ENCODE measurements at places on chromosomes 3 and 15. TPM values are rescaled to one million over a fixed set of nuclear protein-coding genes. Genes with fewer than 3 reads are reported as not detected.

DNA sequence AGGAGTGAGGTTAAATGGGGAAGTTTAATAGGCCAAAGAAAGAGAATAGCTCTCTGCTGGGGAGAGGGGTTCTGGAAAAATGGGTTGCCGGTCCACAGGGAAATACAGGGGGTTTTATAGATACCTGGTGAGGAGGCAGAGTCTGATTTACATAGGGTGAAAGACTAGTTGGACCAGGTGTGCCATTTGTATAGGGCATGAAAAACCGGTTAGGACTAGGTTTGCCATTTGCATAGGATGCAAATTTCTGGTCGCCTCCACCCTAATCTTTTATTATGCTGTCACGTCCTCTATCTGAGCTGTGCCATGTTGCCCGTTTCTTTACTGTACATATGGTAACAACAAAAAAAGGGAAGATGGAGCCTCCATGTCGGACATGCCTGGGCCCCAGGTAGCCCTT is 960.1 kb downstream of the FHIT start:
- no peak for DNase-seq

Gene CHRM5
- total RNA-seq, result not detected

DNA sequence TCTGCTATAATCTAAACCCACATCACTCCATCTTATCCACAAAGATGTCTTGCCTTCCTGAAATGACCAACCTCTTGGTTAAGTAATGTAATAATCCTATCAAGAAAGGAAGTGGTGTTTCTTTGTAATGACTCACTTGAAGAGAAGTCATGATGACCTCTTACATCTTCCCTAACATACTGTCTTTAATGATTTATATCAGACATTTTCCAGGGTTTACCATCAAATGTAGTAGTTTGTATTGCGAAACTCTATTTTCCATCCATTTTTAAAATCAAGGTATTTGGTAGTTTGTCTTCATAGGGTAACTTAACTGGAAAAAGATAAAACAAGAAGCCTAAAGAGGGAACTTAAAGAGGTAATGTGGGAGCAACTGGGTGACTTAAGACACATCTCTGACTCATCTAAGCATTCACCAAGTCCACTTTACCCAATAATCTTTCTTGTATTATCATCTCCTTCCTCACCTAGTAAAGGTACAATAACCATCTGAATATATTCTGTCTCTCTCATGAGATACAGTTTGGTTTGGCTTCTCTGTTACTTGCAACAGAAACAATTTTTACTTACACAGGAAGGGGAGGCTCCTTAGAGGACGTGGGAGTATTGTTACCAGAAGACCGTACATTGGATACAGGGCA is 5.7 kb upstream of the MAPK6 start:
- no peak for DNase-seq

DNA sequence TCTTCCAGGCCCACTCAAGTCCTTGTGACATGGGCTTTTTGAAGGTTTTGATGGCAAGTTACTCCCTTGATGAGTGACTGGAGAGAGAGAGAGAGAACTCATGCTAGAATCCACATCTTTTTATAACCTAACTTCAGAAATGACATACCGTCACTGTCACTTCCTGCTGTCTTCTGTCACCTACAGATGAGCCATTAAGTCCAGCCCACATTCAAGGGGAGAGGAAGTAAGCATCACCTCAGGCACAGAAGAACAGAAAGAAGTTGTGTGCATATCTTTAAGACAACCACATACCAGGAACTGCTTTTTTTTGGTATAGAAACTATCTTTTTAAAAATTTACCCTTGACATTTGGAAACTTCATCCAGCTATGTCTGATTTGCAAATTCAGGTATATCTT is 16.6 kb upstream of the TXNRD3 start:
- DNase-seq, result no peak

- no peak for DNase-seq
Observed at GRCh38 chr15:48802257-48802656, 8.6 kb downstream of the CEP152 start.

DNA sequence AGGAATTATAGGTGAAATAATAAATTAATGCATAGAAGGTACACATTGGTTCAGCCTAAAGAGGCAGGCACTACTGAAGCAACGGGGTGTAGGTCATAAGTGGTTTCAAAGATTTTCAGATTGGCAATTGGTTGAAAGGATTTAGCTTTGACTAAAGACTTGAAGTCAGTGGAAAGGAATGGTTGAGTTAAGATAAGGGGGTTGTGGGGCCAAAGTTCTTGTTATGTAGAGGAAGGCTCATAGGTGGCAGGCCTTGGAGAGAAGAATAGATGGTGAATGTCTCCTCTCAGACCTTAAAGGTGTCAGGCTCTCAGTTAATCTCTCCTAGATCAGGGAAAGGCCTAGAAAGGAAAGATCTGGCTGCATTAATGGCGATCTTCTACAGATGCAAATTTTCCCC is 209.8 kb downstream of the ATP10A start:
- DNase-seq, result no peak

GRCh38 chr3:108029466-108029865 is 61.4 kb downstream of the CD47 start:
- no peak for DNase-seq

Gene CSTA
- not detected for total RNA-seq

GRCh38 chr15:45372041-45372995 is 6.0 kb downstream of the GATM start:
- DNase-seq, result no peak

Gene DUSP7
- 32.2 TPM for total RNA-seq

DNA sequence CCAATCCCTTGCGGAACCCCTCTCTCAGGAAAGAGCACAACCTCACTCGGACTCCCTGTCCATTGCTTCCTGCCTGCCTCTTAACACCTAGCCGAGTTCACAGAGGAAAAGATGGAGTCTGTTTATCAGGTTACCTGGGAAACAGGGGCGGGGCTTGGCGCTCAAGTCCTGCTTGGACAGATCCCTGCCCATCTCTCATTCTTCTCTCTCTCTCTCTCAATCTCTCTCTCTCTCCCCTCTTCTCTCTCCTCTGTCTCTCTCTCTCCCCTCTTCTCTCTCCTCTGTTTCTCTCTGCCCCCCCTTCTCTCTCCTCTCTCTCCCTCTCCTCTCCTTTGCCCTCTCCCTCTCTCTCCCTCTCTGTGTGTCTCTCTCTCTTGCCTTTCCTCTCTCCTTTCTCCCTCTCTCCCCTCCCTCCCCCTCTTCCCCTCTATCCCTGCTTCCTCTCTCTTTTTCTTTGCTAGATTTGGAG is at the start of gene EFHB:
Gene EFHB, minus strand, starts transcription at position 120 of the 469 bp plus-strand sequence. CDS start 199 bp downstream, outside the sequence.
- DNase-seq, result peak; percentile 55

GRCh38 chr15:45704329-45705249 is 69.8 kb downstream of the SQOR start:
- DNase-seq, result peak; percentile 48

DNA sequence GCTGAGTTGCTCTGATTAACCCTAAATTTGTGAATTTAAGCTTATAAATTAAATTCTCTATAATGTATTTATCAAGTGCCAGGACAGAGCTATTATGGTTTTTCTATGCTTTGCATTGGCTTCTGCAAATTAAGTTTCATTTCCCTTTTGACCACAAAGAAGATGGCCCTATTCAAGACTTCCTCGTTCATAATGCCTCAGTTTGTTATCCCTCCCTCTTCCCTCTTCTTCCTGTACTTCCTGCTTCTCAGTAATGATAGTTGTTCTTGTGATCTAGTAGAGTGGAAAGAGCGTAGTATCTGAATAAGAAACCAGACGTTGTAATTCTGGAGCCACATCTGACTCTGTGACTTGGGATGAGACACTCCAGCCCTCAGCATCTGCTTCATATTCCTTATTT is 118.7 kb downstream of the CACNA1D start:
- DNase-seq, result no peak

Gene TMEM212
- total RNA-seq, result not detected

DNA sequence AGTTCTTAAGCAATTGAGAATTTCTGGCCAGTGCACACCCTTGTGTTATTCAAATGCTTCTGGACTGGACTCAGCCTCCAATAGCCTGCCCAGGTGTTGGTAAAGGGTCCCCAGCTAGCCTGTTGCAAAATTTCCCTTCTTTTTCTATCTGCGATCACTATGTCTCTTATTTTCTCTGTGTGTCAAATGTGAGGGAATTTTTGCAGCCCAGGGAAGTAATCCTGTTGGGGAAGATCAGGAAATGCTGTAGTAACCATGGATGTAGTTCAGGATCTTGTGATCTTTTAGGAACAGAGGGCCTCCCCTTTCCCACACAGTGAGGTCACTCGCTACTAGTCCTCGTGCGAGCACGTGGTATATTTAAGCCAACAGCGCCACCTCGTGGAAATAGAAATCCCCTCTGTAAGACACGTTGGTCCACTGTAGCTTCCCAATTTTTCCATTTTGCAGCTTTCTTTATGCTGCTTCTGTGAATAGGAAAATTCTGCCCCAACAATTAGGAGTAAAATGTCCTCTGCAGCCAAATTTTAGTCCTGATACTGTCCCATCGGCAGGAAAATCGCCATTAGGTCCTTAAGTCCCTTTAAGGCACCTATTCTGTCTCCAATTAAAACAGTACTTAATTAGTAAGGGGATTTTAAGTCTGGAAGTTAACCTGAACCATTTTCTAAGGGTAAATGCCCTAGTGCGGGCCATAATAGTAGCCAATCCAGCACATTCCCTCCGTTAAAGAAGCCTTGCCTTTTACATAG is 4.0 kb upstream of the SMCO1 start:
- DNase-seq, result no peak

DNA sequence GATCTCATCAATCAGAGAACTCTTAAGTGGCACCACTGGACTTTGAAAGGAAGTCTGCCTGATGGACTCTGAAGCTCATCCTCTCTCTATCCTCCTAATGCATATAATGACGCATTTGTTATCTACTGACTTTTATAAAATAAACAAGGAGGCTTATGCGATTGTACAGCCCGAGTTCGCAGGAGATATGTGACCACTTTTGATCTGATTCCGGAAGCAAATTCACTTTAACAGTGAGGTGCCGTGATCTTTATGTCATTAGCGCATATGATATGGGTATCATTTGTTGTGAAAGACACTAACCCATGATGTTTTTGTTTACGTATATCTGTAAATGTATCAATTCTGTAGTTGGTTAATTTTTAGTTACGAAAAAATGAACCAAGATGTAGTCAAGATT is 427 bp upstream of the RNF111 start:
- no peak for DNase-seq

Gene TTLL13
- total RNA-seq, result 0.47 TPM

DNA sequence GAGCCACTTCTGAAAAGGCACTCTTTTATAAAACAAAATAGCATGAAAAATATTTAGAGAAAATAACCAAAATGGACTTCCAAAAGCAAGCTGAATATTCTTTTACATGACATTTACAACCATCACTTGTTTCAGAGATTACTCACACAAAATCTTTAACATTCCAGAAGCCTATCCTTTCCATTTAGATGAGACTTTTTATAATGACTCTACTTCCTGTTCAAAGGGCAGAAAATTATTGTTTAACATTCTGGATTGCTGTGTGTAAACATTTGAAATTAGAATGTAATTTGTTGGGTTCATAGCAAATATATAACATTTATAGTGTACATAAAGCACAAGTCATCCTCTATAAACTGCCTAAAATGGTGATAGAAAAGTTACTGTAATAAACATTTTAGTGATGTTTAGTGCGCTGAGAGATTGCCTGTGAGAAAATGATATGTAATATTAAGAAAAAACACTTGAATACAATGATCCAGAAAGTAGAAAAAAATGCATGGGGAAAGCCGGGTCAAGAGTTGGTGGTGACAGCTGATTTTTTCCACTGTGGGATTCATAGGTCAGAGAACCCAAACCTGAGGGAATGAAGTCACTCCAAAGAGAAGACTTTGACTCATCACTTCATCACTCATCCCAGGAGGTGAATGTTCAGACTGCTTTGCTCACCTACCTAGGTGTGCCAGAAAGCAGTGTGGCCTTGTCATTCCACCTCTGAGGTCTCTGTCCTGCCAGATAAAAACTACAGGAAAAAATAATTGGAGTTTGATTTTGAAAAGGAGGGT is 305.8 kb downstream of the ARPP21 start:
- DNase-seq, result no peak

Gene CPNE4
- not detected for total RNA-seq

DNA sequence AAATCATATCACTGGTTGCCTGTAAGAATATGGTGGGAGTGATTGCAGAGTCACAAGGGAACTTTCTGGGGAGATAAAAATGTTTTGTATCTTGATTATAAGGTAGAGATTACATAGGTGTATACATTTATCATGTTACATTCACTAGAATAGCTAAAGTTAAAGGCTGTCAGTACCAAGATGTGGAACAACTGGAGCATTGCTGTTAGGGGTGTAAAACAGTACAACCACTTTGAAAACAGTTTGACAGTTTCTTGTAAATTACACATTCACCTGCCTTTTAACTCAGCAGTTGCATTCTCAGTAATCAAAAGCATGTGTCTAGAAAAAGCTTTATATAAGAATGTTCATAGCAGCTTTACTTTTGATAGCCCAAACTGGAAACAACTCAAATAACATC is 27.6 kb downstream of the RASA2 start:
- DNase-seq, result no peak

- DNase-seq, result no peak
Observed at GRCh38 chr15:80175436-80175835, 22.6 kb downstream of the FAH start.

GRCh38 chr3:195956577-195956976 is 48.2 kb upstream of the TNK2 start:
- DNase-seq, result no peak

- no peak for DNase-seq
Observed at GRCh38 chr3:144229330-144229729, 257.7 kb downstream of the DIPK2A start.

DNA sequence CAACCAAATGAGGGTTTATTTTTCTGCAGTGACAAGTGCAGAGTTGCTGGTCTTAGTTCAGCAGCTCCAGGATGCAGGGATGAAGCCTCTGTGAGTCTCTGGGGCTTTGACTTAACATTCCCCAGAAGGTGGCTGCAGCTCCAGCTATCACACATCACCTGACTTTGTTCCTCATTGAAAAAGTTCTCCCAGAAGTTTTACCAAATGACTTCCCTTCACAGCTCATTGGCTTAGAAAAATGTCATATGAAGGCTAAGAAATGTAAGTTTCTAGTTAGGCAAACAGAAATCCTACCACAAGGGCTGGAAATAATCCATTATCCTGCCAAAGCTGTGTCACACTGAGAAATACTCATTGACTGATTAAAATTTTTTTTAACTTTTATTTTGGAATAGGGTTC is 184.9 kb downstream of the MINAR1 start:
- no peak for DNase-seq

GRCh38 chr15:69896606-69897005 is 201.1 kb downstream of the TLE3 start:
- DNase-seq, result no peak

- DNase-seq, result no peak
Observed at GRCh38 chr3:151124476-151124875, 39.0 kb downstream of the MED12L start.

Gene SLC9C1
- total RNA-seq, result 0.69 TPM
